ENCODE measurements at places on chromosomes 4 and X. TPM values are rescaled to one million over a fixed set of nuclear protein-coding genes. Genes with fewer than 3 reads are reported as not detected.

- no peak for DNase-seq
Observed at GRCh38 chr4:101604976-101605375, 185.6 kb upstream of the BANK1 start.

- no peak for DNase-seq
Observed at GRCh38 chr4:108261026-108261425, 92.3 kb upstream of the LEF1 start.

DNA sequence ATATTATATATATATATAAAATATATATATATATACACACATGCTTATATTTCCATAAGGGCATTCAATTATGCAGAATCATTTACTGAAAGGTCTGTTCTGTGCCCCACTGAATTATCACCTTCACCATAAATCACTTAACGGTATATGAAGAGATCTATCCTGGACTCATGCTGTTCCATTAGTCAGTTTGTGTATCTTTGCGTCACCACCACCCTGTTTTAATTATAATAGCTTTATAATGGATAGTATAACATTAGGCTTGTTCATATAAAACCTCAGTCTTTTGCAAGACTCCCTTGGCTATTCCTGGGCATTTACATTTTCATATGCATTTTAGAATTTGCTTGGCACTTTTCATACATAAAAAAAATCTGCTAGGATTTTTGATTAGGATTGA is 19.1 kb downstream of the WDR17 start:
- no peak for DNase-seq

- DNase-seq = no peak
Observed at GRCh38 chr4:17932041-17932440, 89.5 kb downstream of the LCORL start.

DNA sequence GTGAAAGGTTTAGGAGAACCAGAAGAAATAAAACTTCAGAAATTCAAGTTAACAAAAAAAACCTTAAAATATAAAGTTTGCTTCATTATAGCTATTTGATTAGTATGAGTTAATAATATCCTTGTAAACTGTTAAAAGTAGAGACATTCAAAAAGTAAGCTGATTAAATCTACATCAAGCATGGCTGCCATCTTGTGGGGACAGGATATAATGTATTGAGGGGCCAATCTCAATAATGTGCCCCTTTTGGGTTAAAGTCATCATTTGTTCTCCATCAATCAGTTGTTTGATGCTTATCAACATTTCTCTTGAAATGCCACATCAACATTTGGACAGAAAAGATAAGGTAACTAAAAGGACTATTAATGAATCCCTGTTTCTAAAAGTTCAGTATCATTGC is 4.6 kb upstream of the GRID2 start:
- DNase-seq = no peak

GRCh38 chr4:13782231-13782630 is 154.7 kb upstream of the BOD1L1 start:
- no peak for DNase-seq

DNA sequence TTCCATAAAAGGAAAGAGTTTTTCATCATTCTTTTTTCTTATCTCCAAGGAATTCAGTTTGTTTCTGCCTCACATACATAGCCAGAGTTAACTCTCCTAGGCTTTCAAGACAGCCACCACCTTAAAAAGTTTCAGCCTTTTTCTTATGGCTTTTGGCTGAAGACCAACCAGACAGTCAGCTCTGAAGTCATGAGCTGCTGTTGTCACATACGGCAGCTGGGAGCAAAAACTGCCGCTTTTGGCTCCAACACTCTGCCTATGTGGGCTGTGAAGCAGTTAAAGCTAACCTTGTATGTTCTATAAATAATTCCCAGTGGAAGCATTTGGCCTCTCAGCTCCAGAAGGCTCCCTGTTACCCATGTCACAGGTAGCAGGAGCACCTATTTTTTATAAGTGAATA is 104.1 kb downstream of the KLHL4 start:
- no peak for DNase-seq

- no peak for DNase-seq
Observed at GRCh38 chr4:3830774-3831528, 64.8 kb downstream of the ADRA2C start.

- no peak for DNase-seq
Observed at GRCh38 chr4:159229164-159229563, 126.3 kb downstream of the RAPGEF2 start.

DNA sequence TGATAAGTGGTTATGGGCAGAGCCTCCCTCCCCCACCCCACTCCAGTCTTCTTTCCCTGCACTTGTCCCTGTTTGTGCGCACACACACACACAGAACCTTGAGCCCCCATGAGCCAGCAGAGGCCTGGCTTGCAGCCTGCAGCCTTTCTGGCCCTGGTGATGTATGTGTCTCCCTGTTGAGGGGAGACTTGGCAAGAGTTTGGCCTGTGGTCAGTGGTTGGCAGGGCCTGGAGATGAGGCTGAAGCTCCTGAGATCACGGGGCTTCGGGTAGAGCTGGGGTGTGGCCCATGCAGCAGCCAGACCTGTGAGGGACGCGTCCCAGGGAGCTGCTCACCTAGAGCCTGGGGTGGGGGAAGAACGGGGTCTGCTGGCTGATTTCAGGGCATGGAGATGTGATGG is 2.3 kb downstream of the GPR173 start:
- no peak for DNase-seq

DNA sequence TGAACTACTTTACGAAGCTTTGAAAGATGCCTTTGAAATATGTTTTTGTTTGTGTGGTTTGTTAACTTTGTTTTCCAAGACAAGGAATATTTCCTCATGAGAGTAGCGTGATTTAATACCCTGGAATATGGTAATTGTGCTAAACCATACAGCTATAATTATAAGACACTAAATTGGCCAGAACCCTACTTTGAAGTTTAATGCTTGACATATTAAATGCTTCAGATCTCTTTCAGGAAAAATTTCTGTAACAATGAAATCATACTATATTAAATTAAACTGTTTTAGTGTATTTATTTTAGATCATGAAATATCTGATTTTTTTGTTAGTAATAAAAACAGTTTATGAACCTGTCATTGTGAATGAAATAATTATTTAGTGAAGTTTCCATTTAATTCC is 63.5 kb downstream of the DCLK2 start:
- no peak for DNase-seq

PRKG2 gene
- total RNA-seq = 1.7 TPM

TMEM255A gene
- total RNA-seq = 1.1 TPM

RIPPLY1 gene
- total RNA-seq = not detected

PWWP3B gene
- total RNA-seq = not detected

CT83 gene
- total RNA-seq = not detected

PABPC4L gene
- not detected for total RNA-seq

PDCL2 gene
- total RNA-seq = not detected

FGFR3 gene
- total RNA-seq = 0.67 TPM

OPRPN gene
- not detected for total RNA-seq

SMR3B gene
- total RNA-seq = not detected

NSG1 gene
- 75.1 TPM for total RNA-seq

Data from CD4-positive, alpha-beta memory T cell (primary cell).